Heart left ventricle (tissue), 16 donors: ENCODE measurements at places on chromosomes 1 and 21.

DNA sequence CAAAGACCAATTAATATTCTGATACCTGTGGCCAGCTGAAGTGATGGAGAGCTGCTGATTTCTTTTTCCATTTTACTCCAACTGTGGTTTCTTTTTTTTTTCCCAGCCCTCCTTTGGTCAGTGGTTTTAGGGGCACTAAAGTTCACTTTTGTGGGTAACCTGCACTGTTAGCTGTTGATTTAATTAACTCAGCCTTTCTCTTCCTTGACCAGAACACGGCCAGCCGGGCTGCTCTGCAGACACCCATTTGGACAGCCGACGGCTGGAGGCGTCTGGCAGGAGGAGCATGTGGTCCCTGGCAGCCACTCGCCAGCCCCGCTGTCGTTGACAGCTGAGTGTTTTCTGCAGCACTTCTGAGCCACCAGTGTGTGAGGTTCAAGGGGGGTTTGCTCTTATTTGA is 136.2 kb upstream of the RUNX3 start:
- H3K36me3 ChIP-seq, result no peaks in the 10 kb centered on the region
- no peaks in the 10 kb centered on the region for H3K4me1 ChIP-seq

- H3K27ac ChIP-seq, result no peak overlapping the region
- H3K4me1 ChIP-seq, result no peaks in the 10 kb centered on the region
These were observed 414.6 kb downstream of the LMO4 start for GRCh38 chr1:87743256-87743655.

- H3K4me3 ChIP-seq, result no peak overlapping the region
- no peak for DNase-seq
- H3K36me3 ChIP-seq, result peaks cover 17% of the 10 kb centered on the region
- no peaks in the 10 kb centered on the region for H3K4me1 ChIP-seq
- no peak overlapping the region for H3K27ac ChIP-seq
These were observed 8.4 kb downstream of the DENND2D start for GRCh38 chr1:111192074-111192473.

DNA sequence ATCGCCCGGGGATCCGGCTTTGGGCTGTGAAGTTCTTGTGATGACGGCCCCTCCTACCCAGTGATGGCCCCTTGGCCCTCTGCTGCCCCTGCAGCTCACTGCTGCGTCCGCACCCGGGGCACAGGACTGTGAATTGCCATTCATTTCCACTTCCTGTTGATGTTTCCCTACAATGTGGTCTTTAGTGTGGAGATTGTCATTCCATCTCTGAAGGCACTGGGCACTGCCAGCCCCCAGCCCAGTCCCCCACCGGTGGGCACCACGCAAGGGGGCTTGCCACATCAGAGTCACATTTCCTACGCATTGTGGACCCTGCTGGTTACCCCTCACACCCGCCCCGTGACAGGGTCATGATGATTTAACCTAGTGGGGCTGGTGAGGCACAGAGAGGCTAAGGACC is 2.5 kb upstream of the MX2 start:
- no peak overlapping the region for H3K4me3 ChIP-seq
- H3K27me3 ChIP-seq, result no peaks in the 10 kb centered on the region
- DNase-seq, result no peak
- H3K4me1 ChIP-seq, result no peaks in the 10 kb centered on the region

GRCh38 chr1:64440183-64440826 is 29.6 kb upstream of the CACHD1 start:
- no peaks in the 10 kb centered on the region for H3K36me3 ChIP-seq
- H3K4me1 ChIP-seq, result no peaks in the 10 kb centered on the region
- H3K4me3 ChIP-seq, result no peak overlapping the region
- H3K27ac ChIP-seq, result no peak overlapping the region
- DNase-seq, result no peak

- no peaks in the 10 kb centered on the region for H3K27me3 ChIP-seq
- no peak overlapping the region for H3K4me3 ChIP-seq
- no peak overlapping the region for H3K27ac ChIP-seq
- H3K36me3 ChIP-seq, result no peaks in the 10 kb centered on the region
- DNase-seq, result no peak
These were observed 127.5 kb upstream of the RGS1 start for GRCh38 chr1:192448026-192448578.

DNA sequence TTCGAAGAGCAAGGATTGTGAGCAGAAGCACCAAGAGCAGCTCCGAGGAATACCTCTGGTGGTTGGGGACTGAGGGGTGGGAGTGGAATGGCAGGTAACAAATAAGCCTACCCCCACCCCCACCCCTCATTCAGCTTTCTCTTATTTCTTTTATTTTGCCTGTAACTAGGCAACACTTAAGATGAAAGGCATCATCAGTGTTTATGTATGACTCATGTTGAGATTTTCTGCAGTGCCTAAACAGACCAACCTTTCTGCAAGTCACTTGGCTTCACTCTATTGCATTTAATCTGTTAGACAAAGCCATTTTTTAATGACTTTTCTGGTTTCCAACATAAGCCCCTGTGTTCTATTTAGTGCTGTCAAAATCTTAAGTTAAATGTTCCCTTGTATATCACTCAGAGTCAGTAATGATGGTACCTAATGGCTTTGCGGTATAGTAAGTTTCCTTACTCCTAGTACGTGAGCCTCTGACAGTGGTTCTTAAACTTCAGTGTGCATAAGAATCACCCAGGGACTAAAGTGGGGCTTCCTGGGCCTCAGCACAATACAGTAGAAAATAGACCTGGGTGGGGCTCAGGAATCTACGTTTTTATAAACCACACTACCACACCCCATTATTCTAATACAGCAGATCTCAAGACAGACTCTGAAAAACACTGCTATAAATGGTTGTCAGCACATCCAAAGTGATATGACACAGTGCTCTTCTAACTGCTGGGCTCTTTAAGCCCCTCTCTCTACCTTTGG is 19.9 kb downstream of the CASQ2 start:
- peak overlapping the region; percentile 57 for H3K27ac ChIP-seq
- no peak for DNase-seq
- no peaks in the 10 kb centered on the region for H3K36me3 ChIP-seq
- peaks cover 62% of the 10 kb centered on the region for H3K4me1 ChIP-seq
- no peak overlapping the region for H3K4me3 ChIP-seq
- H3K27me3 ChIP-seq, result no peaks in the 10 kb centered on the region

DNA sequence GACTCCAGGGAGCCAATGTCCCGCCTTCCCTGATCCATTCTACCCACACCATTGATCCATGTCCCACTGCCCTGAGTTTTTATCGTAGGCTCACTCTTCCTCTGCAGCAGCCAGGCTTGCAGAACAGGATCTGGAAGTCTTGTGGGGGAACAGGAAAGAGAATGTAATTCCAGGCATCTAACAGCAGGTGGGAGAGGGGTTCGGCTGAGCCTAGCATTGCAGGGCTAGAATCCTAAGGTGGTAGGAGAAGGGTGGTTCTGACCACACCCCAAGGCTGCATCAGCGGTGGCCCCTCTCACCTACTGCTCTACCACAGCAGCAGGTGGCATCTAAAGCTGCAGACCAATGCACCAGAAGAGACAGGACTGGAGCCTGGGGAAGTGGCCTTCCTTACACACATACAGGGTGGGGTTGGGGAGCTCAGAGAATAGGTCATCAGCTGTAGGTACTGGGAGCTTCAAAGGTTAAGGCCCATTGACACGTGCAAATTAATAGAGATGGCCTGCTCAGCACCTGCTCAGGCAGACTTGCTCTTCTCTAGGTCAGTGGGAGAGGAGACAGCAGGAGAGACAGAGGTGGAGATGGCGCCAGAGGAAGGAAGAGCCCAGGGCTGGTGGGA is 20.5 kb downstream of the KNCN start:
- H3K4me3 ChIP-seq, result no peak overlapping the region
- H3K27me3 ChIP-seq, result peaks cover 60% of the 10 kb centered on the region
- no peak for DNase-seq
- H3K36me3 ChIP-seq, result no peaks in the 10 kb centered on the region

DNA sequence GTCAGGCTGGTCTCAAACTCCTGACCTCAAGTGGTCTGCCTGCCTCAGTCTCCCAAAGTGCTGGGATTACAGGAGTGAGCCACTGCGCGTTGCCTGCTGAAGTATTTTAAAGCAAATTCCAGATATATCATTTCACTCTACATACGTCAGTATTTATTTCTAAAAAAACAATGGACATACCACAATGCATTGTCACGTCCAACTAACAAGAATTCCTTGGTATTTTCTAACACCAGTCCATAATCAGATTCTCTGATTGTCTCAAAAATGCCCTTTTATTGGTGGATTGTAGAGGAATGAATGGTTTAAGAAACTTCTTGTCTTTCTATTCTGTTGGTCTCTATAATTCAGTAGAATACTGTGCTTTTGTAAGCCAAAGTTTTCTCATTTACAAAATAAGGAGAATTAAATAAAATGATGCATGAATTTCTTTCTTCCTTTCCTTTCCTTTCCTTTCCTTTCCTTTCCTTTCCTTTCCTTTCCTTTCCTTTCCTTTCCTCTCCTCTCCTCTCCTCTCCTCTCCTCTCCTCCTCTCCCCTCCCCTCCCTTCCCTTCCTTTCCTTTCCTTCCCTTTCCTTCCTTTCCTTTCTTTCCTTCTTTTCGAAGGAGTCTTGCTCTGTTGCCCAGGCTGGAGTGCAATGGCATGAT is 55.8 kb downstream of the VPS13D start:
- no peaks in the 10 kb centered on the region for H3K27me3 ChIP-seq
- H3K4me1 ChIP-seq, result no peaks in the 10 kb centered on the region
- H3K27ac ChIP-seq, result no peak overlapping the region
- H3K36me3 ChIP-seq, result peaks cover 16% of the 10 kb centered on the region
- no peak for DNase-seq

DNA sequence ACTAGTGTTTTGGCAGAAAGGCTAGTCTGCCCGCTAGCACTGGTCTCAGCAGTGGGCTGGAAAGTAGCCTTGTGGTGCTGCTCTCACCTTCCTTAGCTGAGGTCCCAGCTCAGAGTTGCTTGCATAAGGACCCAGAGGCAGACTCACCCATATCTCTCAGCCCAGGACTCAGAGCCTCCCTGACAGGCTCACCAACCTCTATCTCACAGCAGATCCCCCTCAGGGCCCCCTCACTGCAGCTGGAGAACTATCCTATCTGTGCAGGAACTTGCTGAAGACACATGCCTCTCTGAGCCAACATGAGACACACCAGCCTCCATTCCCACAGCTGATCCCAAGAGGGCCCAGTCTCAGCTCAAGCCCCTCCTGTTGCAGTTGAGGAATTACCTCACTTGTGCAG is 82.6 kb downstream of the IARS2 start:
- no peak for DNase-seq
- H3K4me3 ChIP-seq, result no peak overlapping the region
- H3K27ac ChIP-seq, result no peak overlapping the region
- H3K4me1 ChIP-seq, result no peaks in the 10 kb centered on the region

DNA sequence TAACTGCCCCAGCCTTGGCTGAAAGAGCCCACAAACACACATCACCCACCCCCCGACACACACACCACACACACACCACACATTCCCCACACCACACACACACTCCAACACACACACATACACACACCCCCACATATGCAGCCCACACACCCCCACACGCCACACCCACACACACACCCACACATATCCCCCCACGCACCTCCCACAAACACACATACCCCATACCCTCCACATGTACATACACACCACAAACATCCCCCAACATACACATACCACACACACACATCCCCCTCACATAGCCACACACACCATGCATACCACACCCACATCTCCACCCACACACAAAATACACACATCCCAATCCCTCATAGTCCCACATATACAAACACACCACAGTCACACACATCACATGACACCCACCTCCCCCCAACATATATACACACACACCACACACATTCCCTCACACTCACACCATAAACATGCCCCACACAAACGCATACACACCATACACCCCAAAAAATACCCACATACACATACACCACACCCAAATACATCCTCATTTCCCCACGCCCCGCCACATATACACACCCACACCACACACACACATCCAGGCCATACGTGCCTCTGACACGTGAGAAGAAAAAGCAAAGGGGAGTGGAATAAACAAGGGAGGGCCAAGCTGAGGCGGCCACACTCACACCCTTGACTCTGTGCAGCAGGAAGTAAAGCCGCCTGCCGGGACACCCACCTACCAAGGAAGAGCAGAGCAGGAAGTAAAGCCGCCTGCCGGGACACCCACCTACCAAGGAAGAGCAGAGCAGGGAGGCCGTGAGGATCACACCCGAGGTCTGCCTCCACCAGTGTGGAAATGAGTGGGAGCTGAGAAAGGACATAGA is 53.7 kb downstream of the HSF2BP start:
- no peaks in the 10 kb centered on the region for H3K36me3 ChIP-seq

DNA sequence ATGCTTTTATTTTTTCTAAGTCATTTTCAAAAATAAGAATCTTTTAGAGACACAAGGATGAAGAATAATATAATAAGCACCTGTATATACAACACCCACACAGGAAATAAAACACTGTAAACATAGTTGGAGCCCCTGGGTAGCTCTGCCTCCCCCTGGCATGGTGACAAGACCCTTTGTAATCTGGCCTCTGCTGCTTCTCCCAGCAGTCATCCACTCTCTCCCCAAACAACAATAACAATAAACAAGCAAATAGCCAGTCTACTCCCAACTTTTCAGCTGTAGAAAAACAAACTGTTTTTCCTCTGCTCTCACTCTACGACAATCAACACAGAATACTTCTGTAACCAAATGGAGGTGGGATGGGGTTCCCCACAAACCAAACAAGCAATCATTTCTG is 110.1 kb downstream of the CSMD2 start:
- no peak for DNase-seq
- H3K27me3 ChIP-seq, result no peaks in the 10 kb centered on the region
- H3K4me1 ChIP-seq, result no peaks in the 10 kb centered on the region

- no peaks in the 10 kb centered on the region for H3K27me3 ChIP-seq
- H3K4me1 ChIP-seq, result no peaks in the 10 kb centered on the region
- H3K4me3 ChIP-seq, result no peak overlapping the region
- H3K36me3 ChIP-seq, result no peaks in the 10 kb centered on the region
- no peak for DNase-seq
- no peak overlapping the region for H3K27ac ChIP-seq
These were observed 3.9 kb upstream of the WDR64 start for GRCh38 chr1:241648159-241648558.

DNA sequence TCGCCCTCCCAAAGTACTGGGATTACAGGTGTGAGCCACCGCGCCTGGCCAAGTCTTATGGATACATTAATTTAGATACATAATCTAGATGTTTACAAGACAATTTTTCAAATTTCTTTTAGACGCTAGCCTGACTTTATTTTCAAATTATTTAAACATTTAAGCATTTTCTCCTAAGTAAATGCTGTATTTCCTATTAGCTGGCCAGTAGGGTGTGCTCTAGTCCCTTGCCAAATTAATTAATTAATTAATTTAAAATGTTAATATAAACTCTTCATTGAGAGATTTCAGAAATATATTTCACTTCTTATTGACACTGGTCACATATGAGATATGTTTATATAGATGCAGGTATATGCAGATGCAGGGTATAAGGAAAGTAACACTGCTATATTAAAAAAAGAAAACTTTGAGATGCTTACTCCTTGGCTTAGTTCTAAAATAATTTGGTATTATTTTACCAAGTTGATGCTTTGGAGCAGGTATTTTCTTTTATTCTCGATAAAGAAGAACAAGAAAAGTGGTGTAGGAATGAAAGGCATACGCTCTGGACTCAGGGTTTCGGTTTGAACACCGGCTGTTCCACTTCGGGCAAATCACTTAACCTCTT is 5.2 kb upstream of the ERRFI1 start:
- H3K4me3 ChIP-seq, result no peak overlapping the region
- no peaks in the 10 kb centered on the region for H3K27me3 ChIP-seq
- no peaks in the 10 kb centered on the region for H3K4me1 ChIP-seq
- H3K36me3 ChIP-seq, result no peaks in the 10 kb centered on the region
- no peak for DNase-seq

GRCh38 chr1:232184561-232185530 is 445.1 kb downstream of the SIPA1L2 start:
- H3K27me3 ChIP-seq, result no peaks in the 10 kb centered on the region
- H3K4me3 ChIP-seq, result no peak overlapping the region
- H3K36me3 ChIP-seq, result no peaks in the 10 kb centered on the region
- no peak overlapping the region for H3K27ac ChIP-seq
- H3K4me1 ChIP-seq, result no peaks in the 10 kb centered on the region
